Lower lobe of right lung (tissue), 2 donors: ENCODE measurements at places on chromosomes 2 and 18. TPM values are rescaled to one million over a fixed set of nuclear protein-coding genes. Genes with fewer than 3 reads are reported as not detected.

WNT6 gene
- total RNA-seq: 0.44 TPM

DNA sequence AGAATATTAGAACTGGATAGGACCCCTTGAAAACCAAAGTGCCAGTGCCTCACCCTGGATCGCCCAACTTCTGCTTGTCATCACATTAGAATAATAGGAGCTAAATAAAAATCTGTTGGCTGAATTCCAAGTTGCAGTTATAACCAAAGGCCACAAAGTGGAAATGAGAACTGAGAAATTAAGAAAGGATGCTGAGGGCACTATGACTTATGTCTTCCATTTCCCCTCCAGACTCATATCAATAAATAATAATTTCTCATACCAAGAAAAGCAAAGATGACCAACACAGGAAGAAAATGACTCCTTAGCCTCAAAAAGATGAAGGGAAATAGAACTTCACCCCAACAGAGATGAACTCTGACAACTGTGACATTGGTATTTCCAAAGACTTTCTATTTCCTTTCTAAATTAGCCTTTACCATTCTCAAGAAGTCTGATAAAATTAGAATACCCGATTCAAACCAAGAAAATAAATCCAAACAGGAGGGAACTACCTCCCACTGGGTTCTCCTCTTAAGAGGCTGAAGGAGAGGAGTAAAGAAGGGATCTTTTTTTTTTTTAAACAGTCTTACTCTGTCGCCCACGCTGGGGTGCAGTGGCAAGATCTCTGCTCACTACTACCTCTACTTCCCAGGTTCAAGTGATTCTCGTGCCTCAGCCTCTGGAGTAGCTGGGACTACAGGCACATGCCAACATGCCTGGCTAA lies 46.5 kb upstream of the EPG5 start:
- no peak overlapping the region for H3K4me3 ChIP-seq
- no peak for DNase-seq
- H3K36me3 ChIP-seq: peaks cover 6% of the 10 kb centered on the region
- no peaks in the 10 kb centered on the region for H3K27me3 ChIP-seq
- H3K27ac ChIP-seq: no peak overlapping the region

GRCh38 chr2:216865658-216866057 lies 5.8 kb upstream of the TNP1 start:
- H3K4me1 ChIP-seq: no peaks in the 10 kb centered on the region
- H3K27me3 ChIP-seq: no peaks in the 10 kb centered on the region
- H3K4me3 ChIP-seq: no peak overlapping the region

CD8B2 gene
- 0.21 TPM for total RNA-seq

GRCh38 chr18:35584735-35585134 lies 3.2 kb downstream of the GALNT1 start:
- no peak overlapping the region for H3K4me3 ChIP-seq
- DNase-seq: no peak
- no peaks in the 10 kb centered on the region for H3K27me3 ChIP-seq
- H3K27ac ChIP-seq: no peak overlapping the region

PLA2R1 gene
- 5.6 TPM for total RNA-seq

NMS gene
- not detected for total RNA-seq

- H3K27ac ChIP-seq: no peak overlapping the region
- no peak for DNase-seq
- no peaks in the 10 kb centered on the region for H3K36me3 ChIP-seq
These were observed 490.6 kb downstream of the IRS1 start for GRCh38 chr2:226308986-226309385.

ALLC gene
- total RNA-seq: not detected

- H3K27me3 ChIP-seq: no peaks in the 10 kb centered on the region
- H3K4me3 ChIP-seq: no peak overlapping the region
- DNase-seq: no peak
These were observed 9.8 kb downstream of the TRAK2 start for GRCh38 chr2:201441409-201441808.

DNA sequence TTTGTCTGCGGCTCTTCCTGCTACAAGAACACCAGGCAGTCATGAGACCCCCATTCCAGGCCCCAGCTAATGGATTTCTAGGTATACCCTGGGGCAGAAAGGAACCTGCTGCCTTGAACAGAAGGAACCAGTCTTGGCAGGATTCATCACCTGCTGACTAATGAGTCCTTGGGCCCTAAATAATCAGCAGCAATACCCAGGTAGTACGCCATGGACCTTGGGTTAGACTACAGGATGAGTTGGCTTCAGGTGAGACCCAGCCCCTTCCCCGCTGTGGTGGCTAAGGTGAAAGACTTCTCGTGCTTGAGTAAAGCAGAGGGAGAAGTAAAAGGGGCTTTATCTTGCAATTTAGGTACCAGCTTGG lies 105.0 kb downstream of the SPIRE1 start:
- H3K4me1 ChIP-seq: no peaks in the 10 kb centered on the region
- H3K27me3 ChIP-seq: no peaks in the 10 kb centered on the region
- H3K4me3 ChIP-seq: no peak overlapping the region

DNA sequence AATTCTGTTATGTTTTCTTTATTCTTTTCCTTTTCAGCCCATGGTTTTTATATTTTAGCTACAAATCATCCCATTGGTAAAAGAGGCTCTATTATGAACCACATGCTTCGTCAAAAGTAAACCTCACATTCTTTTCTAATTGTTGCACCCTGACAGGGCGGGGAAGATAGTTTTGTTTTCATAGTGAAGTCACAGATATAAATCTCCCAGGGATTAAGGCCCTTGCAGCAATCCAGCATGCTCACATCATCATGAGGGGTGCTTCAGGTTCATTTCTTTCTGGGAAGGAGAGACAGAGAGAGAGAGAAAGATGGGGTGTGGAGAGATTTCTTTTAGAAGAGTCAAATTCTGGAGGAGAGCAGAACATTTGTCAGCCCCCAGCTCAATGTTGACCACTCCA lies 124.5 kb upstream of the CDC42EP3 start:
- no peaks in the 10 kb centered on the region for H3K27me3 ChIP-seq
- DNase-seq: no peak
- no peaks in the 10 kb centered on the region for H3K36me3 ChIP-seq
- H3K27ac ChIP-seq: no peak overlapping the region
- peaks cover 16% of the 10 kb centered on the region for H3K4me1 ChIP-seq

LRPPRC gene
- 58.0 TPM for total RNA-seq

- DNase-seq: no peak
- H3K27ac ChIP-seq: no peak overlapping the region
- H3K4me1 ChIP-seq: no peaks in the 10 kb centered on the region
- H3K36me3 ChIP-seq: no peaks in the 10 kb centered on the region
- no peaks in the 10 kb centered on the region for H3K27me3 ChIP-seq
These were observed 20.5 kb downstream of the CFAP65 start for GRCh38 chr2:219020604-219021365.

DES gene
- 64.5 TPM for total RNA-seq

DNA sequence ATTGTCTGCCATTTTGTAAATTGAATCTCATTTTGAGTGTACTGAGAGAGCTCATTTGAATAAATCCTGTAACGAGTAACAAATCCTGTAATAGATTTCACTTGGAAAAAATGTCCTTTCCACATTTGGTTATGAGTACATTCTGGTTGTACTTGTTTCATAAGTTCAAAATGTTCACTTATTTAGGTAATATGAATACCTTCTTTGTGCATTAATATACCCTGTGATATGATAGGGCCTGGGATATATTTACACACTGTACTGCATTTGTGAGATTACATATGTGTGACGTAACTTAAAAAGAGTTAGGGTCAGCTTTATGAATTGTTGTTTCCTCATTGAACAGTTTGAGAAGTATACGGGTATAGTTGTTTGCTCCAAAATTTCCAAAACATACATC lies 16.1 kb downstream of the AGFG1 start:
- H3K27ac ChIP-seq: no peak overlapping the region
- no peak overlapping the region for H3K4me3 ChIP-seq
- no peaks in the 10 kb centered on the region for H3K27me3 ChIP-seq
- H3K36me3 ChIP-seq: peaks cover 8% of the 10 kb centered on the region
- peaks cover 8% of the 10 kb centered on the region for H3K4me1 ChIP-seq

KCNG2 gene
- total RNA-seq: 0.50 TPM

DNA sequence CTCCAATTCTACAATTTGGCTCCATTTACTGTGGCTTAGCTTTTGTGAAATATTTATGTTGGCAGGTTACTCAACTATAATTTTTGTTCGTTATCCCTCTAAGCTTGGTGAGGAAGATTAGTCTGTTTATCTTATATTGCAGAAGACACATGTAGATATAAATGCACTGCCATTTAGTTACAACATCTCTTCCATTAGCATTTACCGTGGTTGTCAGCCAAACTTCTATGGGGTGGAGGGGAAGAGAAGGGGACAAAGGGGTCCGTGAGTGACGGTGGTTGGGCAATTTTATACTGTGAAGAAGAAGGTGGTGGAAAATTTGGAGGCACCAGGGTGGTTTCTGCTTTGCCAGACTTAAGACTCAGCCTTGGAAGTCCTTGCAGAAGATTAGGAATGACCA lies 117.6 kb upstream of the CXCR4 start:
- H3K36me3 ChIP-seq: no peaks in the 10 kb centered on the region
- no peaks in the 10 kb centered on the region for H3K27me3 ChIP-seq
- no peak overlapping the region for H3K27ac ChIP-seq
- DNase-seq: no peak
- no peak overlapping the region for H3K4me3 ChIP-seq
- H3K4me1 ChIP-seq: peaks cover 15% of the 10 kb centered on the region

DNA sequence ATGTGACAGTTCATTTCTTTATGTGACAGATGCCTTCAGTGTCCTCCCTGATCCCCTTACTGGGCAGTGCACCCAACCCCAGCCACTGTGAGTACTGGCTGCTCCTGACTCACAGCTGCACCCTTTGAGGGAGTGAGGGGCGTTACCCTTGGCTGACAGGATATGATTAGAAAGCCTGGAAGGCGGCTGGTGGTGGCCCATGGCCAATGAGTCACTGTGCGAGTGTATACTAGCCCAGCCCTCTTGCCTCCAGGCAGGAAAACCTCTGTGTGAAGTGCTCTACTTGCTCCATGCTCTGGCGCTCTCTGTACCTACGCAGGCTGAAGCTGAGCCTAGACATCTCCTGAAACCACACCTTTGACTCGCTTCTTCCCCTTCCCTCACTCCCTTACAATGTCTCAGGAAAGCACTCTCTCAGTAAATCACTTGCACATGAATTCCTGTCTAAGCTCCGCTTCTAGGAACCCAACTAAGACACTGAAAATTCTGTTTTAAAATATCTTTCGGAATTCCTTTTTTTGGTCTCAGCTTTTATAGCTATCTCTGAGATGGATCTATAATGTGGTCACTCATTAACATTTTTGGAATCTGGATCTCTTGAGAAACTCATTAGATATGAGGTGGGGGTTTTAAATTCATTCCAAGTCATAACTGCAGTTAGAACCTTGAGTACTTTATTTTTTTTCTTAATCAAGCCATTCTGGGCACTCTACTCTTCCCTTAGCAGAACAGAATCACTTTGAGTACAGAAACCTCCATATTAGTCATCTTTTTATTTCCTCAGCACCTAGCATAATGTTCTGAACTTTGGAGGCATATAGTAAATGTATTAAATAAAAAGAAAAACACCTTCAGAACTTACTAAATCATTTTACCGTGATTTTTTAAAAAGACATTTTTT lies 25.3 kb upstream of the STAM2 start:
- no peak overlapping the region for H3K27ac ChIP-seq
- DNase-seq: peak; percentile 63
- no peaks in the 10 kb centered on the region for H3K27me3 ChIP-seq
- peaks cover 7% of the 10 kb centered on the region for H3K4me1 ChIP-seq
- H3K4me3 ChIP-seq: no peak overlapping the region

DNA sequence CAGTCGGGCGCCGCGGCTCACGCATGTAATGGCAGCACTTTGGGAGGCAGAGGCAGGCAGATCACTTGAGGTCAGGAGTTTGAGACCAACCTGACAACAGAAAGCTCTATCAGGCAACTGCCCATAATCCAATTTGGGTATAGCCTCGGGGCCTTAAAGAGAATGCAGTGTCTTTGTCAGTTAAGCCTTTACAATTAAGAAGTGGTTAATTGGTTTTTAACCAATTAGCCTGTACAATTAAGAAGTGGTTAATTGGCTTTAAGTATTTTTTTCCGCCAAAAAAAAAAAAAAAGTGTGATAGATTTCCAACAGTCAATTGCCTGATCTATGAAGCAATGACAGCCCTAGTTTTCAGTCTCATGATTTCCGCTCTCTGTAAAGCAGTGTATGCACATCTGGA lies 74.6 kb upstream of the NARS1 start:
- H3K4me1 ChIP-seq: peaks cover 5% of the 10 kb centered on the region
- no peaks in the 10 kb centered on the region for H3K27me3 ChIP-seq
- no peak for DNase-seq
- H3K36me3 ChIP-seq: peaks cover 35% of the 10 kb centered on the region
- no peak overlapping the region for H3K27ac ChIP-seq
- no peak overlapping the region for H3K4me3 ChIP-seq

GRCh38 chr2:903223-903900 lies 47.3 kb upstream of the SNTG2 start:
- peaks cover 11% of the 10 kb centered on the region for H3K27me3 ChIP-seq
- no peaks in the 10 kb centered on the region for H3K4me1 ChIP-seq

DNA sequence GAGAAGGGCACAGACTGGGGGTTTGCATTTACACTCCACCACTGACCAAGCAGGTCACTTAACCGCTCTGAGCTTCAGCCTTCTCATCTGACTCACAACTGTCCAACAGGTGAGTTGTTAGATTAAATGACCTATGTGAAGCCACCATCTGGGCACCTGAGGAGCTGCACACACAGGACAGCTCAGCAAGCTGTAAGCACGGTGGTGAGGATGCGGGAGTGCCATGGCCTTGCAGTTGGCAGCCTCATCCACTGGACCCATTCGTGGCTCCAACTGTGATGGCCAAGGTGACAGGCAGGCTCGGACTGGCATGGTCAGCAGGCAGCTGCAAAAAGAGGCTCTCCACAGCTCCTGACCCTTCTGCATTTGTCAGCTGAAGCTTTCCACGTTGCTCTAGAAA lies 23.3 kb upstream of the AMMECR1L start:
- no peaks in the 10 kb centered on the region for H3K4me1 ChIP-seq
- DNase-seq: no peak
- H3K27me3 ChIP-seq: peaks cover 4% of the 10 kb centered on the region

IL1RL2 gene
- total RNA-seq: not detected

DNA sequence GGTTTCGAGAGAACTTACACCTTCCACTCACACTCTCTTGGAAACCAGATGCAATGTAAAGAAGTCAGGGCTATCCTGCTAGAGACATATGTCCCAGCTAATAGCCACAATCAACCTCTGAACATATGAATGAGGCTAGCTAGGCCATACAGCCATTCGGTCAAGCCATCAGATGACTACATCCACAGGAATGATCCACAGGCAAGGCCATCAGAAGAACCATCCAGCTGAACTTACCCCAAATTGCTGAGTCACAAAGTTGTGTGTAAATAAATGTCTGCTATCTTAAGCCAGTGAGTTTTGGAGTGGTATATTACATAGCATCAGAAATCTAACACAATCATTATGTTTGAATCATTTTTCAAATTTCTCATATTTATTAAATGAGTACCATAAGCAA lies 5.2 kb upstream of the SPAST start:
- H3K4me3 ChIP-seq: no peak overlapping the region
- DNase-seq: no peak
- H3K36me3 ChIP-seq: no peaks in the 10 kb centered on the region
- H3K27ac ChIP-seq: no peak overlapping the region

GRCh38 chr2:230678451-230678850 lies 34.2 kb upstream of the CAB39 start:
- no peaks in the 10 kb centered on the region for H3K4me1 ChIP-seq
- no peak overlapping the region for H3K27ac ChIP-seq
- no peaks in the 10 kb centered on the region for H3K36me3 ChIP-seq
- DNase-seq: no peak
- H3K27me3 ChIP-seq: no peaks in the 10 kb centered on the region

GRCh38 chr2:10352361-10352760 lies 49.7 kb downstream of the HPCAL1 start:
- H3K27me3 ChIP-seq: no peaks in the 10 kb centered on the region
- H3K4me3 ChIP-seq: no peak overlapping the region
- peaks cover 38% of the 10 kb centered on the region for H3K4me1 ChIP-seq
- peaks cover 12% of the 10 kb centered on the region for H3K36me3 ChIP-seq
- no peak for DNase-seq

GRCh38 chr2:64857581-64858471 lies 131.4 kb upstream of the SLC1A4 start:
- no peak for DNase-seq
- no peak overlapping the region for H3K4me3 ChIP-seq

IL36G gene
- not detected for total RNA-seq

VWA3B gene
- 7.9 TPM for total RNA-seq
